ENCODE measurements at places on chromosomes 1 and 21. TPM values are rescaled to one million over a fixed set of nuclear protein-coding genes. Genes with fewer than 3 reads are reported as not detected.

DNA sequence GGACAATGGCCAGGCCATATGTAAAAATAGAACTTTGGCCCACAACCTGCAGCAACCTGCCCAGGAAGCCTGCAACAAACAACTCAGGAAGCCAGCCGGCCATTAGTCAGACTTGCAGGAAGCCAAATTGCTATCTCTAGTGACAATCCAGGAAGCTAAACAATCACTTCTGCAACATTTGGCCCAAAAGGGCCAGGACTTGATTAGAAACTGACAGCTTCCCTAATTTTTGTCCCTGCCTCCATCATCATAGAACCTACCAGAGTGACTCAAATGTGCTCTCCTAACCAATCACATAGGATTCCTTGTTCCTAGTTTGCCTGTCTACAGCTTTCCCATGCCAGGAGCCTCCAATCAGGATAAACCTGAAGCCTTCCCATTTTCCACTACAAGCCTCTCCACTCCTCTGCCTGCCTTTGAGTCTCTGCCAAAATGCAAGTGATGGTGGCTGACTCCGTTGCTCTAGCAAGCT lies 639.3 kb downstream of the PTPRU start:
- DNase-seq = no peak

DNA sequence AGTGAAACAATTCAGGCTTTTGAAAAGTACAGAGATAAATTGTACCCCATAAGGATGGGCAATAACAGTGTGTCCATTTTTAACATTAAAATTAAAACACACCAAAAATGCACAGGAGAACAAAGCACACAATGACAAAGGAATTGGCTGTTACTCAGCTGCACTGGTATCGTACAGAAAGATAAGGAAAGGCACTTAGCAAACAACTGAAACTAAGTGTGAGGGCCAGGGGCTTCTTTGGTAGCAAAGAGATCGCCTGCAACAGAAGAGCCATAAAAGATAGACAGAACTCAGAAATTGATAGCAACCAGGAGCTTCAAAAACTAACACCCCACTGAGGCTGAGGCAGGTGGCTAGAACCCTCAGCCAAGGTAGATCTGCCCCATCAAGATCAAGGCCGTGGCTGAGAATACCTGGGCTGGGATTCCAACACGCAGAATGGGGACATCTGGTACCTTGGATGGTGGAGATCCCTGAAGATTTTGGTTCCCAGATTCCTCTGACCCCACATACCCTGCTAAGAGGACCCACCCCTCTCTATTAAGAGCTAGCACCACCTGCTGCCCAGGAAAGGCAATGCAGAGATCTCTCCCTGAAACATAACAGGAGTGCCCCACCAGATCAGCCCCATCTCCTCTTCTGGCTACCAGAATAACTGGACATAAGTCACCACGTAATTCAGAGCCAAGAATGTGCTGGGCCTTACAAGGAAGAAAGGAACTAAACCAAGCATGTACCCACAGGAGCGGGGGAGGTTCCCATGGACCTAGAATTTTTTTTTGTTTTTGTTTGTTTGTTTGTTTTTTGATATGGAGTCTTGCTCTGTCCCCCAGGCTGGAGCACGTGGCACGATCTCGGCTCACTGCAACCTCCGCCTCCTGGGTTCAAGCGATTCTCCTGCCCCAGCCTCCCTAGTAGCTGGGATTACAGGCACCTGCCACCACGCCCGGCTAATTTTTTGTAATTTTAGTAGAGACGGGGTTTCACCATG lies 16.2 kb downstream of the PLEKHO1 start:
- peak; percentile 73 for DNase-seq

DNA sequence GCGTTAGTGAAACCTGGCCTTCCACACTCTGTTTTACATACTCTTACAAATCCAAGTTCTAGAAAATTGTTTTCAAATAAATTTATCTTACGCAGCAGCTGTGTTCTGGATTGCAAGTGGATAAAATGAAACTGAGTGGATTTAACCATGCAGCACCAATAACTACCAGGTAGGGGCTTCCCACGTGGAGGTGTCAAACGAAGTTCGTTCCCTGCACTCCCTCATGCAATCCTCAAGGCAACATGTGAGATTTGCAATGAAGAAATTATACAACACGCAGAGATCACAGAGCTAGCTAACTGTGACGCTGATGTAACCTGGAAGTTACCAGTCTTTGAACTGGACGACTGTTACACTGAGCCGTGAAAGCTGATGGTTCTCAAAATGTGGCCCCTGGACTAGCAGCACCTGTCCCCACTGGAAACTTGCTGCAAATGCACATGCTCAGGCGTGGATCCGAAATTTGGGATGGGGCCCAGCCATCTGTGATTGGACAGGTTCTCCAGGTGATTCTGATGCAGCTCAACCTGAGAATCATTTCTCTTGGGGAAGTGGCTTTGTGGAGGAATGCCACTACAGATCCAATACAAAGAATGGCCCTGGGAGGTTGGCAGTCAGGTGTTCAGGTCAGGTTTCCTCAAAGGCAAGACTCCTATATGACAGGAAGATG lies 36.3 kb downstream of the RSPH1 start:
- no peak for DNase-seq

DNA sequence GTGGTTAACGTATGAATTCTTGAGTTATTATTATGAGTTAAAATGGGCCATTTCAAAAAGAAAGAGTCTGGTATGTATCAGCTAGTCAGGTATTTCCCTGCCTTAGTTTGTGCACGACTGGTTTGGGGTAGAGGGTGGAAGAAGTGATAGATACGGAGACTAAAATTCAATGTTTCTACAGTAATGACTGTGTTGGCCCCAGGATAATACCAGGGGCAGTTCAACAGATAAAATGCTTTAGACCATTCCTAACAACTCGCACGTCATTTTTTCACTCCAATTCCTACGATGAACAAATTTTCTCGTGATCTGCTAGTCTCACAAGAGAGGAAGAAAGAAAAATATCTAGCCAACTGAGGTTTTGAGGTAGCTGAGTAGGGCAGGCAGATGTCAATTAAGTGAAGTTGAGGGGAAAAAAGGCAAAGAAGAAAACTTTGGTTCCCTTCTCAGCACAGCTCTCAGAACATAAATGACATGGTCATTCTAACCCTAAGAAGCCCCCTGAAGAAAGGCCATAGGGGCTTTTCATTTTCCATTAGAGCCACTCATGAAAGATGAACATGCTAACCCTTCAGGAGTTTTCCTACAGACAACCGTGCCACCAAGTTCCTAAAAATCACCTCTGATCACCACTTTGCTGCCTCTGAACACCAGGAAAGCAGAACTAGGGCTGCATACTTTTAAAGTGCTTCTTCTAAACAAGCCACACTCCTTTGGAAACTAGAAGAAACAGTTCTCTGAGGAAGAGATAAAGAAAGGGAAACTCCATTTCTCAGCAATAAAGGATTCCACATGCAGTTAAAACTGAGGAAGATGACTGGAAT lies 5.6 kb downstream of the MCOLN2 start:
- no peak for DNase-seq

Gene RAD54L
- 18.0 TPM for total RNA-seq

GRCh38 chr21:41240040-41240439 lies 72.1 kb downstream of the BACE2 start:
- DNase-seq = no peak

Gene AMY2A
- total RNA-seq = not detected

GRCh38 chr1:44602634-44603628 lies 71.3 kb downstream of the TMEM53 start:
- DNase-seq = no peak

- no peak for DNase-seq
These were observed 152.9 kb downstream of the BARHL2 start for GRCh38 chr1:90564164-90564563.

DNA sequence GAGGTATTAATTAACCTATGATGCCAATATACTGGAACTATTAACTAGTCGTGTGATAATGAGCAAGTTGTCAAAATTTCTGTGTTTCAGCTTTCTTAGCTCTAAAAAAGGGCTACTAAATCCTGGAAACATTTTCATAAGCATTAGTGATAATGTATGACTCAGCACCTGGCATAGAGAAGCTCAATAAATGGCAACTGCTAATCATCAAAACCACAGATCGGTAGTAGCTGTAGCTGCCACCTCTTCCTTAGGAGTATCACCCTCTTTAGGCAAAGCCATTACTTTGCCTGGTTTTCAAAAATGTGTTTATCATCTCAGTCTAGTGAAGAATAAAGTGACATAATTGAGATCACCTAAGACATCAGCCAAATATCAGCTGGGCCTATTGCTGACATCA lies 75.5 kb downstream of the TPR start:
- DNase-seq = peak; percentile 40

- DNase-seq = peak; percentile 50
These were observed 936 bp downstream of the ZFP69B start for GRCh38 chr1:40451238-40451585.

Gene ADAMTS1
- not detected for total RNA-seq

- no peak for DNase-seq
These were observed 20.5 kb upstream of the LRRC39 start for GRCh38 chr1:100198596-100198995.

- no peak for DNase-seq
These were observed 8.7 kb upstream of the COX20 start for GRCh38 chr1:244826712-244827111.

DNA sequence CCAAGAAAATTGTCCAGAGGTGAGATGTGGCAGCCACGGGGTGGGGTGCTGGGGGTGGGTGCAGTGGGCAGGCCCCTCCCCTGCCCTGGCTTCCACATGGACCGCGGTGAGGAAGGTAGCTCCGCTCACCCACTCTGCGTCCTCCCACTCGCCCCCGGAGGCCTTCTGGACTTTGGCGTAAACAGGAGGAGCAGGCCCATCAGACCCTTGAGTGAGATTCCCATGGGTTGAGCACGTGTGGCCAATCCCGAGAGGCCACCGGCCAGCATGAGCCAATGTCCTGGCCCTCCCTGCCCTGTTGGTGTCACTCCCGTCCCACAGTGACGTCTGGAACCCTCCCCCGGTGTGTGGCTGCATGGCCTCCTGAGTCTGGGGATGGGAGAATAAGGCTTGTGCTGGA lies 8.2 kb upstream of the TMEM240 start:
- DNase-seq = no peak

GRCh38 chr21:43928222-43929125 lies 63.5 kb downstream of the AGPAT3 start:
- DNase-seq = no peak

Gene CHODL
- 0.14 TPM for total RNA-seq

- peak; percentile 65 for DNase-seq
These were observed 3.1 kb downstream of the PTAFR start for GRCh38 chr1:28173151-28173979.

DNA sequence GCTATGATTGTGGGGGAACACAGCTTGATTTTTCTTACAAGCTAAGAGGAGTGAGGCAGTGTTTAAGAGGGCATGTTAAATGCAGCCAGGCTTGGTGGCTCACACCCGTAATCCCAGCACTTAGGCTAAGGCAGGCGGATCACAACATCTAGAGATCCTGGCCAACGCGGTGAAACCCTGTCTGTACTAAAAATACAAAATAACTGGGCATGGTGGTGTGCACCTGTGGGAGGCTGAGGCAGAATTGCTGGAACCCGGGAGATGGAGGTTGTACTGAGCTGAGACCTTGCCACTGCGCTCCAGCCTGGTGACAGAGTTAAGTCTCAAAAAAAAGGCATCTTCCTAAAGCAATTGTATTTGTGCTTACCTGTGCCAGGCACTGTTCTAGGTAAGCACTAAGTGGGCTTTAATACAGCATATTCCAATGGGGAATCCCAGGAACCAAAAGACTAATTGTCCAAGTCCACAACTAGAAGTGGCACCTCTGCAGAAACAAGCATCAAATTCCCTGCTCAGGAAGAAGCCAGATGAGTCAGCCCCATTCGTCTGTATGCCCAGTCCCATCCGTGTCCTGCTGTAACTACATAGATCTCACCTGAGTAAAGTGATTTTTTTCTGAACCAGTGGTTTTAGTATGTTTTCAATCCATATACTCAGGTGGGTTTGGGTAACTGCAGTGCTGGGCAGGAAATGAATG lies 4.6 kb downstream of the RCC1 start:
- peak; percentile 87 for DNase-seq

DNA sequence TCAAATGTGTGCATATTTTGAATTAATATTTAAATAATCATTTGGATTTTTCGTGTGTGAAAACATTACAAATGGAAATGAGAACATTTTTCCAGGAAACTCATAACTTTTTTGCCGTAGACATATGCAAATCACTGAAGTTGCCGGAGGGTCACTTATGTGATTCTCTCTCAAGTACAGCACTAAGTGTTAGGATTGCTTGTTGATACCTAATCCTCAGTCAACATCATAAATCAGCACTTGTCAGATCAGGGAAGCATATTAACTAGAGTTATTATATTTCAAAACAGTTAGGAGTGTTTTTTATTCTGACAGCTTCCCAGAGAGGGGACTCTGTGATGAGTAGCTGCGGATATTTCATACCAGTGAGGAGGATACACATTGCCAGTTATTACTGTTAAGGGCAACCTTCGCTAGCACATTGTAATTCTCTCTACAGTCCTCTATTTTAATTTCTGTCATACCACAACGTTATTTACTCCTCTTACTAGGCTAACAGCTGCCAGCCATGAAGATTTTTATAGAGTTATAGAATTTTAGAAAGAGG lies 41.5 kb downstream of the NCAM2 start:
- DNase-seq = no peak

DNA sequence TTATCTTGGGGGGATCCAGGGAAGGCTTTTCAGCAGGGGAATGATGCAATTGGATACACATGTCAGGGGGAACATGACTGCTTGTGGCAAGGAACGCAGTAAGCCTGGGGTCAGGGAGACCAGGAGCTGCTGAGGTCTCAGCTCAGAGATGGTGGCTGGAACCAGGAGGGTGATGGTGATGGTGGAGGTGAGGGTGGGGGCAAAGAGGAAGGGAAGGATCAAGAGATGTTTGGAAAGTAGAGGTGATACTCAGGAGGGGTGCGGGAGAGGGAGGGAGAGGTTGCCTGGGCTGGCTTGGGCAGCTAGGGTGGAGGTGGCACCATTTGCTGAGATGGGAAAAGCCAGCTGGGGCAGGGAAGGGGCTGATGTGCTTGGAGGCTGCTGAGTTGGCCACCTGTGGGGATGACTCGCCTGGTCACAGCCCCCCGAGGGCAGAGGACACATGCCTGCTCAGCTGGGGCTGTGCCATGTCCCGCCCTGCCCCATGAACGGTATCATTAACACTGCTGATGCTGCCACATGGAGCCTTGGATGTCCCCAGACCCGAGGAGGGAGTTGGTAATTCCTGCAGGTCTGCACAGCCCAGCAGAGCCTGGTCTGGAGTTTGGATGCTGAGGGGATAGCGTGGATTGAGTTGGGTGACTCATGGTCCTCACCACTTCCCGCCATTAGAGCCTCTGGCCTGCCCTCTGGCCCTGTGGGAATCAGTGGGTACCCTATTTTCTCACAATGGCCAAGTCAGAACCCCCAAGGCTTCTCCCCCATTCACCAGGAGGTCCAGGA lies 6.3 kb upstream of the PADI1 start:
- DNase-seq = no peak

DNA sequence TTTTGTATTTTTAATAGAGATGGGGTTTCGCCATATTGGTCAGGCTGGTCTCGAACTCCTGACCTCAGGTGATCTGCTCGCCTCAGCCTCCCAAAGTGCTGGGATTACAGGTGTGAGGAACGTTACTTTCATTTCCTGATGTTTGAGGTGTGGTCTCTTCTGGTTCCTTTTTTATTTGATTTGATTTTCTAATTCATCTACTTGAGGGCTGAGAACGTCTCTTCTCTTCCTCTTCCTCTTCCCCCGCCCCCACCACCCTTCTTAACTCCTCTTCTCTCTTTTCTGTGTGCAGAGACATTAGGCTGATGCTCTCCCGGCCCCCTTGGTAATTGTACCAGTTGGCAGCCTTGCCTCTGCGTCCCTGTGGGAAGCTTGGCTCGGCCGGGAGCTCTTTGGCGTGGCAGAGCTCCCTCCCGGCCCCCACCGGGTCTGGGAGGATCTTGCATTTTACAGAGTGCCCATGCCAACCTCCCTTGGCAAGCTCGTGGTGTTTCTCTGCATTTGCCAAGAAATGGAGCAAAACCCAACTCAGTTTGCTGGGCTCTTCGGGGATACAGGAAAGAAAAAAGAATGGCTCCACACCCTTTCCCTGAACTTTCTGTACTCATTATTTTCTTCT lies 19.9 kb downstream of the CRYAA start:
- DNase-seq = peak; percentile 85
